HTR-8/SVneo (cell line): ENCODE measurements at places on chromosomes 7 and 10.

GRCh38 chr7:110718503-110719205 is 372.3 kb upstream of the LRRN3 start:
- no peak for DNase-seq

DNA sequence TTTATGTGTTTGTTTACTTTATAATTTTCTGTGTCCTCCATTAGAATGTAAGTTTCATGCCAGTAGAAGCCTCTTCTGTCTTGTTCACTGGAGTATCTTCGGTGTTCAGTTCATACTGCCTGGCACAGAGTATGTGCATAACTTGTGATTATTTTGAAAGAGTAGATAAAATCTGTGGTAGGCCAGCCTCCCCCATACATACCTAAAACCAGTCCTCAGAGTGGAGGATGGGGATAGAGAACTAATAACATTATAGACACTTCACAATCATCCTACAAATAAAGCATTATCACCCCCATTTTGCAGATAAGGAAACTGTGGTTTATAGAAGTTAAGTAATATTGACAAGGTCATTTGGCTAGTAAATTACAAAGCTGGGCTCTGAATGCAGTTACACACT is 28.0 kb downstream of the VIM start:
- DNase-seq, result no peak

DNA sequence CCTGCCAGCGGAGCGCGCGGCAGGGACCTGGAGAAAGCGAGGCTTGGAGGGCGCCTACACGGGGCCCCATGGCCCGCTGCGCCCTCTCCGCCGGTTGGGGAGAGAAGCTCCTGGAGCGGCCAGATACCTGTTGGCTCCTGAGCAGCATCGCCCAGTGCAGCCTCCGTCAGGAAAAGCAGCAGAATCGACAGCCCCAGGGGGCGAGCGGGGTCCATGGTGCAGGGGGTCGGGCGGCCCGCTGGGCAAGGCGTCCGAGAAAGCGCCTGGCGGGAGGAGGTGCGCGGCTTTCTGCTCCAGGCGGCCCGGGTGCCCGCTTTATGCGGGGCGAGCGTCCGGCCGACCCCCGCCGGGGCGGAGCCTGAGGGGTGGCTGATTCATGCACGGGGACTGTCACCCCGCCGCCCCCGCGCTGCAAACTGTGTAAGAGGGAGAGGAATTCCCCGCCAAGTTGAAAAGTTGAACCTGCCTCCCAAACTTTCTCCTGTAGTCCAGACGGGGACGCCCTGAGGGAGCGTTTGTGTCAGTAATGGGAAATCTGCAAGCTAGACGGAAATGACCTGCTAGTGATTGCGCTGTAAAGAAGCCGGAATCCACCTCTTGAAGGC is at the start of gene TFPI2:
Gene TFPI2 (minus strand): TSS at position 290 of the 605 bp plus-strand sequence. CDS start 75 bp downstream, at position 215.
- DNase-seq, result peak; percentile 57

DNA sequence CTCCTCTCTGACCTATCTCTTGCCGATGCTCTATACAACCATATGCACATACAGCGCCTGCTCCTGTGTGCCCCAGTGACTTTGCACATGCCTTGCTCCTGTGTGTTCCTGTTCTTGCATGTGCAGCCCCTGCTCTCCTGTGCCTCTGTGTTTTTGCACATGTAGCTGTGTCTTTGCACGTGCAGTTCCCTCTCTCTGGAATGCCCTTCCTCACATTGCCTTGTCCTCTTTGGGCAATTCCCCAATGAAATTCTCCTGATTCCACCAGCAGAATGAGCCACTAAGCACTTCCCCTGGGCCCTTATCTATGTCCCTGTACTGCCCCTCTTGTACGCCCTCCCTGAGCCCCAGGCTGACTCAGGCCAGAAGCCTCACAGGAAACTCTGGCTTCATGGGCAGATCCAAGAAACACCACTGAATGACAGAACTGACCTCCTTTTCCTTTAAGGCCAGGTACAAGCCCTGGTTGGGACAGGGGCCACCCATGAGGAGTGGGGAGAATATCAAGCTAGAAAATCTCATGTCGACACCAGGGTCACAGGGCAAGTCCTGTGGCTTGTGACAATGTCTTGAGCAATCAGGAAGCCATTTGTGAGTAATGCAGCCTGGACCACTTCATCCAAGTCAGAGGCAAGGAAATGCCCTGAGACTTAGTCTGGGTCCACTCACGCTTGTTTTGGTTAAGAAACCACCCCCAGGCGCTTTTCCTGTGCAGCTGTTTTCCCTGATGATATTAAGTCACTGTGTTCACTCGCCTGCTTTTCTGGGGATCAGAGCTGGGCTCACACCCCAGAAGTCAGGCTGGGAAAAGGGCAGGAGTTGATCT is 1.9 kb upstream of the ARHGAP22 start:
- peak; percentile 79 for DNase-seq

DNA sequence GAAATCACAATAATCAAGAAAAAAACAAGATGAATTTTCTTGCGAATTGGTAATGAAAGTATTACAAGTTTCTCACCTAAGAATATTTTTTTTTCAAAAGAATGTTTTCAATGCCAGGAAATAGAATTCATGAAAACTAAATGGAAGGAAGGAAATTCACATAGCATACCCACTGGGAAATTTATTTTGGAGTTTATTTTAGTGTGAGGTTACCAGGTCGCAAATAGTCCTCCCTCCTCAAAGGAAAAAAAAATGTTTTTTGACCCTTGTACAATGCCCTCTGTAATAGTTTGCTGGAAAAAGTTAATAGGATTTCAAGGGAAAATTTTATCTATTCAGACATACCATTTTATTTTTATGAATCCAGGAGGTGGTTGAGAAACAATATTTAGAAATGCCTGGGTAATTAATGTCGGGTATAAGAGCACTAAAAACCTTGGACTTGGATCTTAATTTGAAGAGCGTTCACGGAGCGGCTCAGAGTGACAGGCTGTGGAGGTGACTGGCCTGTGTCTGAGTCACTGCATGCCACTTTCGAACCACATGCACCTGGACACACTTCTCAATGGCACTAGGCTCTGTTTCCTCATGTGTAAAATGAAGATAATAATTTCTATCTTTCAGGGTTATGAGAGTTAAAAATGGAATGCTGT is 28.2 kb downstream of the CUBN start:
- no peak for DNase-seq

- no peak for DNase-seq
These were observed 28.5 kb upstream of the TRIM24 start for GRCh38 chr7:138431517-138431916.

GRCh38 chr10:23338155-23338828 is 6.3 kb downstream of the C10orf67 start:
- peak; percentile 35 for DNase-seq

- no peak for DNase-seq
These were observed 88.5 kb downstream of the NPTX2 start for GRCh38 chr7:98705626-98706025.

GRCh38 chr10:114905450-114905849 is 32.5 kb upstream of the TRUB1 start:
- DNase-seq, result peak; percentile 33

GRCh38 chr10:129942936-129943715 is 20.9 kb downstream of the EBF3 start:
- no peak for DNase-seq

GRCh38 chr10:115402699-115403098 is 309.5 kb downstream of the ATRNL1 start:
- DNase-seq, result peak; percentile 2

GRCh38 chr10:61918140-61918539 is 16.6 kb downstream of the ARID5B start:
- DNase-seq, result no peak

GRCh38 chr7:156039971-156040677 is 227.9 kb upstream of the SHH start:
- no peak for DNase-seq

- DNase-seq, result no peak
These were observed 64.4 kb downstream of the PROSER2 start for GRCh38 chr10:11887381-11888227.
